AG20443 (cell line): ENCODE measurements at places on chromosomes 2 and 18.

- peak; percentile 76 for DNase-seq
Measured at GRCh38 chr18:23257686-23258565, 122.6 kb downstream of the CABLES1 start.

- DNase-seq = no peak
Measured at GRCh38 chr2:74555610-74556103, 1.1 kb downstream of the DOK1 start.

DNA sequence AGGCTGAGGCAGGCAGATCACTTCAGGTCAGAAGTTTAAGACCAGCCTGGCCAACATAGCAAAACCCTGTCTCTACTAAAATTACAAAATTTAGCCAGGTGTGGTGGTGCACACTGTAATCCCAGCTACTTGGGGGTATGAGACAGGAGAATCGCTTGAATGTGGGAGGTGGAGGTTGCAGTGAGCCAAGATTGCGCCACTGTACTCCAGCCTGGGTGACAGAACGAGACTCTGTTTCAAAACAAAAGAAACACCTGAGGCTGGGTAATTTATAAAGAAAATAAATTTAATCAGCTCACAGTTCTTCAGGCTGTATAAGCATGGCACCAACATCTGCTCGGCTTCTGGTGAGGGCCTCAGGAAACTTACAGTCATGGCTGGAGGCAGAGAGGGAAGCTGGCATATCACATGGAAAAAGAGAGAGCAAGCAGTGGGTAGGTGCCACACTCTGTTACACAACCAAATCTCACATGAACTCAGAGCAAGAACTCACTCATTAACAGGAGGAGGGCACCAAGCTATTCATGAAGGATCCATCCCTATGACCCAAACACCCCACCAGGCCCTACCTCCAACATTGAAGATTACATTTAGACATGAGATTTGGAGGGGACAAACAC is 244.1 kb upstream of the RBBP8 start:
- DNase-seq = no peak

GRCh38 chr2:179264368-179265081 is at the start of gene SESTD1:
Gene SESTD1, minus strand, starts transcription at chr2:179264832. Its CDS starts 72,991 bp downstream, at chr2:179191841.
- DNase-seq = peak; percentile 80

DNA sequence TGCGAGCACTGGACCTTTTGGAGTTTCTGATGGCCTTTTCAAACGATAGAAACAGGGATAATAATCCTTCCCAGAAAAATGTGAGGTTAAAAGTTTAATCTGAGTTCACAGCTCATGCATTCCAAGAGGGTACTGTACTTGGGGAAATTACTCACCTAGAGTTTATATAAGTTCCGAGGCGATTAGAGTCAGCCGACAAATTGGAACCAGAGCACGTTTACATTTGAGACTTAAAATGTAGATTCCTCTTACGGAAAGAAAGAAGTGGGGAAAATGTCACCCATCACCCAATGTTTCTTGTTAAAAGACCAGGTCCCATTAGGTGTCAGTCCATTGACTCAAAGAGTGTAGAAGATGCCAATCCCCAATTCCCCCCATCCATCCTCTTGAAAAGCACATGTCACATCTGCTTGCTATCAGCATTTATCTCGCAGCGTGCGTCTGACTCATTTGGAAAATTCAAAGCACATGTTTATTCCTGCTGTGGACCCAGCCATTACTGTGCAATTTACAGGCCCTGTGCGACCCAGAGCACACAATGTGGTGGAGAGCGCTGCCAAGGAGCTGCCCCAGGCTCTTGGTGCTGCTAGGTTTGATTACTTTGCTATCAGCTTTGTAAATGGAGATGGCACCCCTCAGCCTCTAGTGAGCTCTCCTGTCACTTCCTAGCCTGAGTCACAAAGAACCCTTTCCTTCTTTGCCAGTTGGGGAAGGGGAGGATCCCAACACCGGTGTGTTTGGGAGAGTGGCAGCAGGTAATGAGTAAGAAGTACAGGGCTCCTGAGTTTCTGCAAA is 104.8 kb downstream of the COLEC12 start:
- peak; percentile 67 for DNase-seq

DNA sequence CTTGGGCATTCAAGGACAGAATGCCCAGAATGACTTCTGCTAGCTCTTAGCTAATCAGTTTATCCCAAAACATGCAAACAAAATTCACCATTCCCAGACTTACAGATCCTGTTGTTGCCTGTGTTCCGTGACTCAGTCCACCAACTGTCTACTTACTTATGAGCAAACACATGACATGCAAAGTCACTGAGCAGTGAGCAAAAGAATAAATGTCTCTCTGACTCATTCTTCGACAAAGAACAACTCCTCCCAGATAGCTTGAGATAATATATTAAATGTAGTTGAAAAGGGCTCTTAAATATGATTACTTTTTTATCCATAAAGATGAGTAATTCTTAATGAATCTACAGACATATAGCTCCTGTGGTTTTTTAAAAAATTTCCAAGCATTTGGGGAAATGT is 9.0 kb upstream of the CREG2 start:
- peak; percentile 84 for DNase-seq

DNA sequence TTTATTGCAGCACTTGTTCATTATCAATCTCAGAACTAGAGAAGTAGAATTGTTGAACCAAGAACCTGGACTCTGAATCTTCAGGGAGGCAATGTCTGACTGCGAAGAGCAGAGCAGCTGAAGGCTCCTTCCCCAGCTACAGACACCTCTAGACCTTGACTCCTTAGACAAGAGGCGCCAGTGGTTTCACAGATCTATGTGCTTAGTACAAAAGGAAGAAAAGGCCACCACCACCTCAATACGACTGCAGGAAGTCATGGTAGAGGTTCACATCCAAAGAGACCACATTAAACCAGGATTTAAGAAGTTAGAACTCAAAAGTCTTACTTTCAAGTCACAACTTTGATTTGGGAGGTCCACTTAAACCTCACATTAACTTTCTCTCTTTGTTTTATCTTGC is 158.1 kb upstream of the VRK2 start:
- DNase-seq = no peak

- DNase-seq = no peak
Measured at GRCh38 chr2:112636605-112637288, 9.0 kb upstream of the SLC20A1 start.

DNA sequence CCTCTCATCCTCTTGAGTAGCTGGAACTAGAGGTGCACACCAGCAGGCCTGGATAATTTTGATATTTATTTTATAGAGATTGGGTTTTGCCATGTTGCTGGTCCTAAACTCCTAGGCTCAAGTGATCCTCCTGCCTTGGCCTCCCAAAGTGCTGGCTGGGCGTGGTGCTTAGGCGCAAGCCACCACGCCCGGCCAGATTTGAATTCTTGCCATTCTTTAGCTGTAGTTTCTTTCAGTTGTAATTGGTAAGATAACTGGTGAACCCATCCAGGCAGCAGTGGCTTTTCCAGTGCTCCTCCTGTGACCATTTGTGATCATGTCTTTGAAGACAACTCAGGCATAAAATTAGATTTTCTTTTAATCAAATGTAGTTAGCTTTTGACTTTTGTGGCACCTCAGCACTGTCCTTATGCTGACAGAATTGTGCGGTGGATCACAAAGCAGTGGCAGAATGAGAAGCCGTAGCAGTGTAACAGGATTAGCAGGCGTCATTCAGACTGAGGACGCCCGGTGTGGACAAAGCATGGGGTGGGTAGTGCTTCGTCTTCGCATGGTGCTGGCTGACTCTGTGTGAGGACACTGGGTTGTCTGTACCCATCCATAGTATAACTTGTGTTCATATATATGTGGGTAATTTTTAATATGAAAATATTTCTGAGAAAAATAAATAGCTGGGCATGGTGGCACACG is 30.0 kb upstream of the TOGARAM2 start:
- no peak for DNase-seq

DNA sequence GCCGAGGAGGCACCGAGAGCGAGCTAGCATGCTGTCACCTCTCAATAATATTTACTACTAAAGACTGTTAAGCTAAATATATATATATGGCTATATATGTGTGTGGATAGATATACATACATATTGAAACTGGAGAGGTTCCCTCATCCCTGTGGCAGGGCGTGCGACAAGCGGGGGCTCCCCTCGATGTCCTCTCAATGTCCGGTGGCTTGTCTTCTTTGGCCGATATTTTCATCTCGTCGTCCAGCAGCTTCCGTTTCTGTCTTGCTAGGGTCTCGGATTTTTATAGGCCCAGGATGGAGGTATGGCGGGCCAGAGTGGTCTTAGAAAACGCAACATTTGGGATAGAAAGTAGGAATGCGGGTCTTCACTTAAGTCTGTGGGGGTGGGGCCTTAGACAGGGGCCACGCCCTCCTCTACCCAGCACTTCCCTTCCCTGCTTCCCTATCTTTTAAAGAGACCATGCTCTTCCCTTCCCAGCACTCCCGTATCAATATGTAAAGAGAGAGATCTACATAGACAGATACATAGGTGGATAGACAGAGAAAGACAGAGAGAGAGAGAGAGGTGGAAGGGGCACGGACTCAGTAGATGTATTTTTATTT is 866.8 kb downstream of the DSC3 start:
- no peak for DNase-seq

DNA sequence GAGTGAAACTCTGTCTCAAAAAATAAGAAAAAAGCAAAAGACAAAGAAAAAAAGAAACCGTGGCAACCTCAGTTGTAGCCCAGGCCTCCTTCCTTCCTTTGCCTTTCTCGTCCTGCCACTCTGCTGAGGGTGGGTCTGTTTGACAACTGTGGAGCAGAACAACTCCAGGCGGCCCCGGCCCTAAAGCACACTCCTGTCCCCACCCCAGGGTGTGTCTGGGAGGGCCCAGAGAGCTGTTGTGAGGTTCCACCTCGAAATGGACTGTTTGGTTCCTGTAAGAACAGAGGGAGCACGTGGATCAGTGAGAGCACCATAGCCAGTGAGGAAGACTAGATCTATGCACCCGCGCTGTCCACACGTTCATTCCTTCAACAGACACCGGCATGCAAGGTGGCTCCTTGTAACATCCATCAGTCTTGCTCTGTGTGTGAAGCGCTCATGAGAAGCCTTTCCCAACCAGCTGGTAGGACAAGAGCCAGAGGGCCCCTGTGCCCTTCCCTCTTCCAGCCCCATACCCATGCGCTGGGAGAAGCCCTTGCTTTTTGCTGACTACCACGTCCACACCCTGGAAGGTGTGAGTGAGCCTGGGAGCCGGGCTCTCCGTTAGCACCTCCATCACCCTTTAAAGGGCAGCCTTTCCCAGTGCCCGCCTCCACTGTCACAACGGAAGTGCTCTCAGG is 61.6 kb downstream of the SOWAHC start:
- no peak for DNase-seq

DNA sequence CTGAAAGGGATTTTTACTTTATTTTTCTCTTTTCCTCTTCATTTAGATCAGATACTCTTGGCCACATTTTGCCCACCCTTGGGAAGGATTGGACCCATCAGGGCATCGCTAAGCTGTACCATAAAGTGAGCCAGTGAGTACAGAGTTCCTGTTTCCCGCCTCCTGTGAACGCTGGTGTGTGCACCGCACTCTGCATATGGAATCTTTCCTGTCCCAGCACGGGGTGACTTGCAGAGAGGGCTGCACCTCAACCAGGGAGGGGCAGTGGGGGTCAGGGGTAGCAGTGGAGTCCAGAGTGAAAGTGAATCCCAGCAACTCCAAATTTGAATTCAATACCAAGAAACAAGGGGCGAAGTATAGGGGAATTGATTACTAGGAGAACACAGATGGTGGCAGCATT is 58.6 kb downstream of the LPIN1 start:
- no peak for DNase-seq

DNA sequence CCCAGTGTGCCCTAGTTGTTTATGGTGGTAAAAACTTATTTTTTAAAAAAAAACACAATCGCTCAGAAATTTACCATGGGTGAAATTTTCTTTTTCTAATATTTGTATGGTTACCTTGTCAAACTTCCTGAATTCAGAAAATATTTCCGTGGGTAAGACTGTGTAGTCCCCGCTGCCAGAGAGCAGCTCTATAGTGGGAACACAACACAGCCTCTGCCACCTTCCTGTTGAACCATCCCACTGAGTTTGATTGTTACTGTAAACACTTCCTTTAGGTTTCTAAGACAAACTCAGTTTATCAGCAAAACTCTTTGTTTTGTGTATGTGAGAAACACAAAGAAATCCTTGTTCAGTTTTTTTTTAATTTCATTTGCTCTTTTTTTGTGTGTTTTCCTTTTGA is 17.9 kb downstream of the DNAH6 start:
- DNase-seq = no peak

GRCh38 chr2:106866641-106867040 is 19.3 kb downstream of the ST6GAL2 start:
- DNase-seq = no peak

- DNase-seq = peak; percentile 93
Measured at GRCh38 chr18:37403100-37403781, 162.4 kb downstream of the CELF4 start.

- peak; percentile 63 for DNase-seq
Measured at GRCh38 chr18:45588376-45589355, 26.6 kb upstream of the SLC14A2 start.

DNA sequence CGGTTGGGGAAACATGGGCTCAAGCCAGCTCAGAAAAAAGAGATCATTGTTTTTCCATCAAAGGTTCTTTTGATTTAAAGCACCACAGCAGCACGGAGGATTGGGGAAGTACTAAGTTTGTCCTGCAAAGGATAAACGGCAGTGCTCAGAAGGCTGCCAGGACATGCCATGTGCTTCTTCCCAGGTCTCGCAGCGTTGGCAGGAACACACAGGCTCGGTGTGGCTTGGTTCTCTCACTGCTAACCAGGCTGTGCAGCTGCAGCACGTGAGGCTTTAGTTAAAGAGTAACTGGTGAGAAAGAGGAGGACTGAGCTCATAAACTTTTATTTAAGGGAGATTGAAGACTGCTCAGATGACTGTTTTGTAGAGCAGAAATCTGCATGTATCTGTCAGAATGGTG is 264.3 kb downstream of the TSN start:
- DNase-seq = no peak

- DNase-seq = peak; percentile 19
Measured at GRCh38 chr2:146312899-146313298, 1531.9 kb upstream of the ACVR2A start.

GRCh38 chr18:9537677-9538076 is 62.4 kb downstream of the RALBP1 start:
- DNase-seq = no peak

DNA sequence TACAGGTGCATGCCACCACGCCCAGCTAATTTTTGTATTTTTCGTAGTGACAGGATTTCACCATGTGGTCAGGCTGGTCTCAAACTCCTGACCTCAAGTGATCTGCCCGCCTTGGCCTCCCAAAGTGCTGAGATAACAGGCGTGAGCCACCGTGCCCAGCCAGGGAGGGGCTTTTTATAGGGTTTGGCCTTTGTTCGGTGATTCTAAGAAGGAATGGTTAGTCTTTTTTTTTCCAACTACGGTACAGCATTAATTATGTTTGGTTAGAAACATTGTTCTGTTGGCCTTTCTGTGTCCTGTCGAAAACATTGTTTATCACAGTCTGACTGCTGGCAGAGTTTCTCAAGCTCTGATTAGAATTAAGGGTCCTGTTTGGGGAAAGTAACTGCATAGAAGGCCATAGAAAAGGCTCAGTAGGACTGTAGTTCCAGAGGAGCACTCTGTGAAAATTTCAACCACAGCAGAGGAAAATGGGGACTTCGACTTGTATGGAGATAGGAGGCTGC is 19.3 kb upstream of the SMCHD1 start:
- no peak for DNase-seq

DNA sequence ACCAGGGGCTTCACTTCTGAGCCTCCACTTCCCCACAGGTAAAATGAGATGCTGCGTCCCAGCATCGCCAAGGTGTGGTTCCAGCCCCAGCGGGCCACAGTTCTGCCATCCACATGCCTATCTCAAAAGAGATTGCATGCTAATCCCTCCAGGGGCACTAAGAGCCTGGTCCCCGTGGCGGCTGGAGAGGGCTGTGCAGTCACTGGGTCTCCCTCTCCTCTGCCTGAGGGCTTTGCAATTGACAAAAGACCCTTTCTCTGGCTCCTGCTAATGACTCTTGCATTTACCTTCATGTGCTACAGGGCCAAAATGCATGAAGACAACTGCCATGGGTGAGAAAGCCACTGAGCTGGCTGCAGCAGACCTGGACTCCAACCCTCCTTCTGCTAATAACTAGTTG is 18.5 kb downstream of the ZBTB7C start:
- no peak for DNase-seq
